Colonic mucosa (tissue), 4 donors: ENCODE measurements at places on chromosomes 7 and 10.

DNA sequence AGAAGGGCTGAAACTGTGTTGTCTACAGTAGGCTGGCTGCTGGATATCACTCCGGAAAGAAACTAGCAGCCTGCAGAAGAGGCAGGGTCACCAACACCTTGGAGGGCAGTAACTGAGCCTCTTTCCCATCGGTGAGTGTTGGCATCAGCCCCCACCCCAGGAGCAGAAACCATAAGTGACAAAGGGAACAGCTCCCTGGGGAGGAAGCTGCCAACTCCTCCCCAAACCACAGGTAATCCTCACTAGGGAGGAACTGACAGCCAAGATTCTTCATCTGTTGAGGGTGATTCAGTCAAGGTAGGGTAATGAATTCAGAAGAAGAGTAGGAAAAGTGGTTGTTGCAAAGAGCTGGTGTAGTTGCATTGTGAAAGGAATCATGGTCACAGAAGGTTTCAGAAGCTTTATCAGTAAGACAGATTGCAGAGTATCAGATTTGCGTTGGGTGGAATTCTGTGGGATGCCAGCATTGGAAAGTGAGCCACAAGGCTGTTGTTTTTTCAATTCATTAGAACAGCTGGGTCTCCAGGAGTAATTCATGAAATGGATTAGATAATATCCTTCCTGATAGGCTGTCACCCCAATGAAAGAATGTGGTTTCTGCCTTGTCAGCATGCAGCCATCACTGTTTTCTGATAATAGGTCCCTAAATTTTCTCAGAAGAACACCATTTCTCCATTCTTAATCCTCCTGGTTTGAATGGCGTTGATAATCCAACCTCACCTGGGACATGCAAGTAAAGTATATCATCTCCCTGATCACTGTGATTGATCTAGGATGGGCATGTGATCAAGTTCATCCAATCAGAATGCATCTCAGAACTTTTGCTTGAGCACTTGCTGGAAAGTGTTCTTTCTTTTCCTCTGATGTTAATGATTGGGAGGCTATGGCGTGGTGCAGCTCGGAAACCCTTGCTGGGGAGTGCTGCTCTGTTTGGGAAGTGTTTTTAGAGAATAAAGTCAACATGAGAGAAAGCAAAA is 75.0 kb upstream of the CTBP2 start:
- no peak for DNase-seq

GRCh38 chr7:24123076-24123475 is 160.9 kb upstream of the NPY start:
- no peak for DNase-seq

DNA sequence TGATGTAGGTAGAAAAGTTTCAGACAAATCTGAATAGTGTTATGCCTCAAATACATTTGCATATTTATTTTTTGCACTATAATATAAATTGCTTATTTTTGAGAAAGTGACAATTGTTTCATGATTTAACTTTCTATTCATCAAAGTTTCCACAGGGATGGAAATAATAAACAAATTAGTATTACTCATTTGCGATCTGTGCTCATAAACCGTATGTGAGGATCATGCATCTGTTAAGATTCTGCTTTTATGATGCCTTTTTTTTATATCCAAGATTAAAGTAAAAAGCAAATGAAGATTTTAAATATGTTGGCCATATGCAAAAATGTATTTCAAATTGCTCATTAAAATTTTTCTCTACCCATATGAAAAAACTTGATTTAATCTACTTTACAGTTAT is 45.2 kb upstream of the CAV2 start:
- DNase-seq = no peak

DNA sequence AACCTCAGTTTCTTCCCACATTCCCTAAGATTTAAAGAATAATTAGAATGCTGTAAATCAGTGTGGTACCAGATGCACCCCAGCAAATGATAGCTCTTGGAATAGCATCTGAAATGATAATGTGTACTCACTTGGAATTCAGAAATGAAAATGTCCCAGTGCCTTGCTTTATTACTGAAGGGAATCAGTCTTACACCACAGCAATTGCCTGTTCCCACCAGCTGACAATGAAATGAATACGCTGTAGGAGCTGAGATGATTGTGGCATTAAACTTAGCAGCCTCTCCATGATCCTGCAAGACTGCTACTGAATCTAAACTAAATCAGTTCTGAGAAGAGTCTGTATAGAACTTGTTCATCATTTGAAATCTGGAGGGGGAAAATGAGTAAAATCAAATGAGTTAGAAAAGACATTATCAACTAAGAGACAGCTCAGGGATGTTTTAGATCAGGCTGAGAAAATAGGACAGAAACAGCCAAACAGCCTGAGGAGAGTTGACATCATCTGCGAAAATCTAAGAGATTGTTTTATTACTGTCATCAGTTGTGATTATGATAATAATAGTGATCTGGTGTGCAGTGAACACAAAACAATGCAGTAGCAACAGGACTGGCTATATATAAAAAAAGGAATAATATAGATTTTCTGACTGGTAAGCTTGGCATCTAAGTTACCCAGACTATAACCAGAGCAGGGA is 108.6 kb upstream of the SLC13A1 start:
- no peak for DNase-seq

DNA sequence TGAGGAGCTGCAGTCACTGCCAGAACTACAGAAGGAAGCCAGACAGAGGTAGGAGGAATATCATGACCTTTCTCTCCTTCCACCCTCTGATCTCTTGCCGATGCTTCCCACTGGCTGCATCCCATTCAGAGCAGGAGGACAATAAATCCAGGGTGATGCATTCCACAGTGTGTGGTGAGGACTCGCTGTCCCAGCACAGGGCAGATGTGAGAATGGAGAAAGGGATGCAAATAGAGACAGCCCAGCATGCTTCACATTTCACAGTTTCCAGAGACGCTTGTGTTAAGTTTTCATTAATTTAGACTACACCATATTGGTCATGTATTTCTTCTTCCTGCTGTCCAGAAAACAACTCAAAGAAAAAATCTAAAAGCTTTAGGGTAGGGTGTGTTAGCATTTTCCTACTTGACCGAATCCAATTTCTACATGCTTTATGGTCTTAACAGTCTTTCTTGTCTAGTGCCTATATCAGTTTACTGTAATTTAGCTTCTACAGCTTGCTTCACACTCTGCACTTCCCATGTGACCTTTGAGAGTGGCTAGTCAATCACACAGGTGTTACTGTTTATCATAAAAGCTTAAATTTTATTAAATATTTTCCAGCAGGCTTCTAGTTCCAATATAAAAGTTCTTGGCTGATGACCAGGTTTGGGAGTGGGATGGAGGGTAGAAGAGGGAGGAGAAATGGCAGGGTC is 155.6 kb downstream of the RAPGEF5 start:
- no peak for DNase-seq

- DNase-seq = no peak
These were observed 526.1 kb downstream of the LRMDA start for GRCh38 chr10:75957314-75958120.

DNA sequence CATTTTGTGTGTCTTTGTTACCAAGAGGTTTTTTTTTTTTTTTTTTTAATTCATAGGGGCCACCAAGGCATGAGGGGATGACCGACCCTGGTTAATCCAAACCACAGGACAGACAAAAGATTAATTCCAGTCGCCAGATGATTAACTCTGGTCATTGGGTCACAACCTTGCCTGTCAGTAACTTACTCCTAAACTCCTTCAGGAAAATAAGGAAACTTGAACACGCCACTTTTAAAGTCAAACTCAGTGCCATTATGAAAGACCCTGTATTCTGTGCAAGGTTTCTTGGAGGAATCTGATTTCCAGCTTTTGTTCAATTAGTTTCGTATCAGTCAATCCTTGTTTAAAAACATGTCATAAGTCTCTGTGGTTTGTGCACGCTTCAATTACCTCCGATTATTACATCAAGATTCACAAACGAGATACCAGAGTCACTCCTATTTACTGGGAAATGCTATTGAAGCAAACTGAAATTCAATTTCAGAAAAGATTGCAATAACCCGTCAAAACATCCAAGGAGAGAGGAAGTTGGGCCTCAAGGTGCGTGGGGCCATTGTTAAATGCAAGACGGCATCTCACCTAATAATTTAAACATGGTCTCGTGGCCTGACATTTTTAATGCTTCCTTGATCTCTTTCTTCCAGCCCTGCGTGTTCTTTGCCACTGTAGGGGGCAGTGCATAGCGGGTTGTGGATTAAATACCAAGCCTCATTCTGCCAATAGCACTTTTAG is 44.0 kb downstream of the NRP1 start:
- DNase-seq = no peak

- no peak for DNase-seq
These were observed 128.6 kb upstream of the KCTD7 start for GRCh38 chr7:66500087-66500486.

- no peak for DNase-seq
These were observed 135.1 kb downstream of the ZMIZ1 start for GRCh38 chr10:79203833-79204232.
